ENCODE measurements at places on chromosomes 2 and 18. TPM values are rescaled to one million over a fixed set of nuclear protein-coding genes. Genes with fewer than 3 reads are reported as not detected.

- no peak for DNase-seq
These were observed 191.9 kb upstream of the CHAC2 start for GRCh38 chr2:53575721-53576124.

DNA sequence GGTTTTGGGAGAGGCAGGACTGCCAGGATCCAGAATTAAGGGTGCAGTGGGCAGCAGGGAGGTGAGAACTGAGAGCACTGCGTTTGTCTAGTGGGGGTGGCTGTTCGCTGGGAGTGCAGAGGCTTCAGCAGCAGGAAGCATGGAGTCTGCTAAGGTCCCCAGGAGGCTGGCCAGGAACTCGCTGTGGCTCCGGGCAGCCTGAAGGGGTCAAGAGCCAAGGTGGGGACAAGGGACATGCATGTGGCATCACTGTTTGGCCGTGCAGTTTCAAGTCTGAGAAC, 43.2 kb upstream of the SEMA4C start:
- DNase-seq = no peak

DNA sequence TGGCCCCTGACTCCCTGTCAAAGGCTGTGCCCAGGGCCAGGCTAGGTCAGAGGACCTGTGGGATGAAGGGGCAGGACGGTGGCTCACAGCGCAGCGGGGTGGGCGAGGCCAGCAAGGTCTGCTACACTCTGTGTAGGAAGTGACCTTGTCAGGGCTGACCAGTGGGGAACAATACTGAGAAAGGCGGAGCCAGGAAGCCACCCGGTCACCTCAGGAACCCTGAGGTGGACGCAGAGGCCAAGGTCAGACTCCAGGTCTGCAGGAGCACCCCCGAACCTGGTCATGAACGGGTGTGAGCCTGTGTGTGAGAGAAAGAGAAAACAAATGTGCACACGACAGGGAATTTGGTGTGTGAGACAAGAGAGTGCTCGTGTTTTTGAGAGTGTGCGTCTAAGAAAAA, 72.3 kb downstream of the SMAD7 start:
- DNase-seq = no peak

DNA sequence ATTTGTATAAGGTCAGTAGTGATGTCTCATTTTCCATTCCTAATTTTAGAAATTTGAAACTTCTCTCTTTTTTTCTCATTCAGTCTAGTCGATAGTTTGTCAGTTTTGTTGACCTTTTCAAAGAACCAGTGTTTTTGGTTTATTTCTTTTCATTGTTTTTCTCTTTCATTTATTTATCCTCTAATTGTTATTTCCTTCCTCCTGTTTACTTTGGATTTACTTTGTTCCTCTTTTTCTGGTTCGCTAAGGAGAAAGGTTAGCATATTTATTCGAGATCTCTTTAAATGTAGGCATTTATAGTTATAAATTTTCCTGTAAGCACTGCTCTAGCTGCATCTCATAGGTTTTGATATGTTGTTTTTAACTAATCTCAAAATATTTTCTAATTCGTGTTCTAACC, 65.1 kb upstream of the TXNDC2 start:
- DNase-seq = no peak

- no peak for DNase-seq
These were observed 92.9 kb downstream of the SH3BP4 start for GRCh38 chr2:235044501-235045271.

DNA sequence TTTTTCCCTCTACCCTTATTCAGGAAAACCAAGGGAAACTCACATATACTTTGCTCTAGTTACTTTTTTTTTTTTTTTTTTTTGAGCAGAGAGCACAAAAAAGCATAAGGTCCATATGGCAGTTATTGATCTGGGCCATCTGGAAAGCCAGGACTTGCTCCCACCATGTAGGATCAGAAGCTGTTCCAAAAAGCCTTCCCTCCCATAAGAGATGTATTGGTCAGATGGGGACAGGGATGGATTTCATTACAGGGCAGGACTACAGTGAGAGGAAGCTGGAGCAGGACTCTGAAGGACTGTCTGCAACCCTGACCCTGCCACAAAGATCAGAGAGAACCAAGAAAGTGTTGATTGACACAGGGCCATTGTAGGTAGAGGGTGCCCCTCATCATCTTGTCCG, 57.3 kb downstream of the NRP2 start:
- no peak for DNase-seq

DNA sequence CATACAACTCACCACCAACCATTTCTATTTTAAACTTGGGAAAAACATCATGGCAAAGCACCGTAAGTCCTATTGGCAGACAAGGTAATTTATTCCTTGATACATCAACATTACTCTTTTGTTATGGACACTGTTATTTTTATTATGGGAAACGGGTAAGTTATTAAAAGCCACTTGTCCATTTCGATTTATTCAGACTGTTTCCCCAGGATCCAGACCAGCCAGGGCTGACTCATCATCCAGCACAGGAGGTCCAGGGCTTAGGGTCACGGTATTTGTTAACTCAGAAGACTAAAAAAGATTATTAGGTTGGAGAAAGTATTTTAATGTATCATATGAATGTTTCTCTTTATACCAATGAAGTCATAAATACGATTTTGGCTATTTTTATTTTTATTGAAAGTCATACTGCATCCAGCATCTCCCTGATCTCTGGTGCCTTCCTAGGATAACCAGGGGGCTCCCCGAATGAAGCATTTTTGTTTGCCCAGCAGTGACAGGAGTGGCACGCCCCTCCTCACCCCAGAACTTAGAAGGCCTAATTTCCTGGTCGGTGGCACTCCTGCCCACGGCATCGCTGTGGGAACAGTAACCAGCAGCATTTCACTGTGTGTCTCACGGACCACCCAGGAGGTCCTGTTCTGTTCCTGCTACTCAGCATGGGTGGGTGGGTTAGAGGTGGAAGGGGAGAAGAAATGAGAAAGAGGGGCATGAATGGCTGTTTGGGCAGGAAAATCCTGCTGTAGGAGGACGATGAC, 446.1 kb downstream of the EIPR1 start:
- DNase-seq = peak; percentile 39

DNA sequence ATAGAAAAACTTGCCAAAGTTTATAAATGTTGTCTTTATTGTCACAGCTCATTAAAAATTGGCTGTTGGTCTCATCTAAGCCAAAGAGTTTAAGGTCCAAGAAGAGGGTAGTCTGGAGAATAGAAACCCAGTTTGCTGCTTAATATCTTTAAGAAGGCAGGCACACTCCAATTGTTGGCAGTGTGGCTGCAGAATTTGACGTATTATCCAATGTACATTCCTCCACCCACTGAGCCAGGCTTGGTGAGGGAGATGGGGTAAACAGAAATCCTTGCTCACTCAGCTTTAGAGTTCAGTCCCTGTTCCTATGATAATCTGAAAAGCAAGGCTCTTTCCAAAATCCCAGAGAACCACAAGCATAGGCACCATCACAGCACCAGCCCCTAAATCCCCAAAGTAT, 10.7 kb upstream of the ADD2 start:
- DNase-seq = no peak

DNA sequence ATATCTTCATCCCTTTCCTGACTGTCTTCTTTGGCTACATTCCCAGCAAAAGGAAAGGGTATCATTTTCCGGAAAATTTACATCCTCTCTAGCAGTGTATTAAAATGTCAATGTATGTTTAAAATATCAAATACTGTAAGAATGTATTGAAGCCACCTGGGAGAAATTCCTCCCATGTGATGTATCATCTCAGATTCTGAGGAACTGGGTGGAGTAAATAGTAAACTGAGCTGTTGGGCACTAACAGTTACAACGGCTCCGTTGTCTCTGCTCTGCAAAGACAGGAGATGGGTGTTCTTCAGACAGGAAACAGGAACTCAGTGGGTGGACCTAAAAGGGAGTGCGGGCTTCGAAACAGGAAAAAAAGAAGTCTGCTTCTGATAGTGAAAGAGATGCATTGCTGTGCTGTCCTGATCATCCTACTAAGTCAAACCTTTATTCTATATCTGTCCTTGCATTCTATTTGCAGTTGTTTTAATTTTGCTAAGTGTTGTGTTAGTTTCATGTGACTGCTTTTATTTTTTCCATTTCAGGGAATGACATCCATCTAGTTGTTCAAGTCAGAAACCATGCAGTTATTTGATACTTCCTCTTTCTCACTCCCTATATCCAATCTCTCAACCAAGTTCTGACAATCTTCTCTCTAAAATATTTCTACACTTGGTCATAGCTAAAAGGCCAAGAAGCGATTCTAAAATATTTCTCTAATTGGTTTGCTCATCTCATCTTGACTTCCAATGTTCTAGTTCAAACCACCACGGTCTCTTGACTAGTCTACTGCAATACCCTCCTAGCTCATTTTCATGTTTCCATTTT, 19.4 kb downstream of the DOK1 start:
- DNase-seq = no peak

- peak; percentile 68 for DNase-seq
These were observed 171.1 kb upstream of the MYT1L start for GRCh38 chr2:2502201-2502549.

DNA sequence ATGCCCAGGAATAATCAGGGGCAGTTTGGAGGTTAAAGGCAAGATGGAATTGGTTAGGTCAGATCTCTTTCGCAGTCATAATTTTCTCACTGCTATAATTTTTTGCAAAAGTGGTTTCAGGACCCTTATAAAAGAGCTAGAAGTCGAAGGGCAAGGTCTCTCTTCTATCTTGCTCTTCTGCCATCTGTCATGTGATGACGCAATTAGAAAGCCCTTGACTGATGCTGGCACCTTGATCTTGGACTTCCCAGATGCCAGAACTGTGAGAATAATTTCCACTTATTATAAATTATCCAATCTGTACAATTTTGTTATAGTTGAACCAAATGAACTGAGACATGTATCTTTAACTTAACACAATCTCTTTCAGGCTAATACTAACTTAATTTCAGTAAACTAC, 6.3 kb upstream of the RALBP1 start:
- no peak for DNase-seq

The STAT4 gene
- total RNA-seq = 0.80 TPM

The CDK5R2 gene
- under 0.01 TPM for total RNA-seq

The SCN1A gene
- not detected for total RNA-seq

The TMEM185B gene
- total RNA-seq = 32.5 TPM

The CTIF gene
- total RNA-seq = 109 TPM

The TEX51 gene
- total RNA-seq = not detected

The SULT1C4 gene
- 1.7 TPM for total RNA-seq

The COL6A3 gene
- total RNA-seq = 96.2 TPM

The TMEM178A gene
- total RNA-seq = 1.2 TPM

The LIMS3 gene
- total RNA-seq = 1.9 TPM

The CYP26B1 gene
- total RNA-seq = 1.2 TPM

The FAM210A gene
- total RNA-seq = 10.4 TPM
